EH (cell line): ENCODE measurements at places on chromosomes 16 and 17.

GRCh38 chr17:35729405-35729833 is 2.0 kb upstream of the RASL10B start:
- DNase-seq, result no peak

DNA sequence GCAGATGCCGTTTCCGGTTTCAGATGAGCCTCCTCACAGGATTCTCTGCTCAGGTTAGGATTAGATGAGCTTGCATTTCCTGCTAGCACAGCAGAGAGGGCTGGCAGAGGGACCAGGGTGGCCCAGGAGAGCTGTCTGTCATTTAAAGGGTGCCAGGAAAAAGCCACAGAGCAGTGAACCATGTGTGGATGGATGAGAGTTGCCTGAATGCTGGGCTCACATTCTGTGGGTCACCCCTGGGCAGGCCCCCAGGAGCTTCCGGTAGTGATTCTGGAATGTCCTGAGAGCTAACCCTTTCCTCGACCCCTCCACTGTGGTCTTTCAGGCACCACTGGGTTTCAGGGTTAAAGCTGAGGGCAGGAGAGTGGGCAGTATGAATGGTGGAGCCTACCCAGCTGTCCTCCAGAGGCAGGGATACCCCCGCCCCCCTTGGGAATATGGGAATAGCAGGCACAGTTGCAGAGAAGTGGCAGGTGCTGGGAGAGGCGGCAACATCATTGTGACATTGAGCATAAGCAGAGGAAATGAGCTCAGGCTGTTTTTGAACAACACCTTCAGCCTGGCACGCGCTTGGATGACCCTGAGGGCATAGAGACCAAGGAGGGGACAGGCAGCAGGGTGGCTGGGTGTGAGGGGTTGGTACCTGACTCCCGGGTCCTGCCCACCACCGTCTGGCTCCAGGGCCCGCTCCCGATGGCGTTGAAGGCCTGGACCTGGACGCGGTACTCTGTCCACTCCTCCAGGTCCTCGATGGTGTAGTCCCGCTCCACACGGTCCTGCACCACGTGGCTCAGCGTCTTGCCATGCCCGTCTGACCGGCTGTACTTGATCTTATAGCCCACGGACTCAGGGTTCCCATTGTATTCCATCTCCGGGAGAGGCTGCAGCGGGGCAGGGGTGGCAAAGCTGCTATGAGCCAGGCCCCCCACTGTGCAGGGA is 83.0 kb upstream of the CDC42EP4 start:
- DNase-seq, result no peak

DNA sequence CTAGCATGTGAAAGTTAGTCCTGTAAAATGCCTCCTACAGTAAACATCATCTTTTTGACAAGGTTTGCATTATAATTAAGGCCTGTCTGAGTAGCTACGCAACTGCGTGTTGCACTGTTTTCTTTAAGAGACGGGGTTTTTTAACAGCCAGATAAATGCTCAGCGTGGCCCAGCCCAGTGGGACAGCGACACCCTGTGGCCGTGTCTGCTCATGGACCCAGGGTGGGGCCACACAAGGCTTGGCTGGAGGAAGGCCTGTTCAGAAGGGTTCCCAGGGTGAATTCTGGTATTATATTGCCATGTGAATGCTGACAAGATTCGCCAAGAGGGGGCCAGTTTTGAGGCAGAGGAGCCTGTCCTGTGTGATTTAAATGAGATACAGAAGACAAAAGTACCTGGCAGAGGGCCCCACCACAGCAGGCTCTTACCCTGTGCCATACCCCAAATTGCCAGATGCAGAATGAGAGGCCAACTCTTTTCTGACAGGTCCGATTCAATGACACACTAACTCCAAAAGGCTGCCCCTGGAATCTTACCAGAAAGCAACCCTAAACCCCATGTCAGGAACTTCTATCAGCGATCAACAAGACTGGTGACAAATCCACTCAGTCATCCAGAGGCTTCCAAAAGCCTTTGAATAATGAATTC is 65.9 kb upstream of the IRX6 start:
- peak; percentile 29 for DNase-seq

- peak; percentile 61 for DNase-seq
Observed at GRCh38 chr16:68659412-68660358, 14.6 kb downstream of the CDH3 start.

- no peak for DNase-seq
Observed at GRCh38 chr16:2845116-2845515, 12.9 kb downstream of the PRSS22 start.

GRCh38 chr16:57970970-57971369 is at the start of gene CNGB1:
CNGB1 (minus strand) TSS chr16:57971128; CDS start chr16:57967286, 3,842 bp downstream.
- DNase-seq, result no peak

GRCh38 chr16:19410435-19411171 is 7.1 kb upstream of the TMC5 start:
- no peak for DNase-seq

GRCh38 chr17:78034429-78035091 is 76.1 kb downstream of the TNRC6C start:
- peak; percentile 62 for DNase-seq

GRCh38 chr16:15953477-15953876 is 4.1 kb downstream of the ABCC1 start:
- DNase-seq, result no peak

- DNase-seq, result no peak
Observed at GRCh38 chr17:71111934-71112333, 942.6 kb downstream of the KCNJ2 start.

GRCh38 chr17:82031885-82032627 is 578 bp downstream of the RAC3 start:
- no peak for DNase-seq

- DNase-seq, result no peak
Observed at GRCh38 chr16:68768771-68769170, 31.7 kb downstream of the CDH1 start.

GRCh38 chr16:75506574-75506973 is 11.3 kb upstream of the CHST6 start:
- peak; percentile 87 for DNase-seq

DNA sequence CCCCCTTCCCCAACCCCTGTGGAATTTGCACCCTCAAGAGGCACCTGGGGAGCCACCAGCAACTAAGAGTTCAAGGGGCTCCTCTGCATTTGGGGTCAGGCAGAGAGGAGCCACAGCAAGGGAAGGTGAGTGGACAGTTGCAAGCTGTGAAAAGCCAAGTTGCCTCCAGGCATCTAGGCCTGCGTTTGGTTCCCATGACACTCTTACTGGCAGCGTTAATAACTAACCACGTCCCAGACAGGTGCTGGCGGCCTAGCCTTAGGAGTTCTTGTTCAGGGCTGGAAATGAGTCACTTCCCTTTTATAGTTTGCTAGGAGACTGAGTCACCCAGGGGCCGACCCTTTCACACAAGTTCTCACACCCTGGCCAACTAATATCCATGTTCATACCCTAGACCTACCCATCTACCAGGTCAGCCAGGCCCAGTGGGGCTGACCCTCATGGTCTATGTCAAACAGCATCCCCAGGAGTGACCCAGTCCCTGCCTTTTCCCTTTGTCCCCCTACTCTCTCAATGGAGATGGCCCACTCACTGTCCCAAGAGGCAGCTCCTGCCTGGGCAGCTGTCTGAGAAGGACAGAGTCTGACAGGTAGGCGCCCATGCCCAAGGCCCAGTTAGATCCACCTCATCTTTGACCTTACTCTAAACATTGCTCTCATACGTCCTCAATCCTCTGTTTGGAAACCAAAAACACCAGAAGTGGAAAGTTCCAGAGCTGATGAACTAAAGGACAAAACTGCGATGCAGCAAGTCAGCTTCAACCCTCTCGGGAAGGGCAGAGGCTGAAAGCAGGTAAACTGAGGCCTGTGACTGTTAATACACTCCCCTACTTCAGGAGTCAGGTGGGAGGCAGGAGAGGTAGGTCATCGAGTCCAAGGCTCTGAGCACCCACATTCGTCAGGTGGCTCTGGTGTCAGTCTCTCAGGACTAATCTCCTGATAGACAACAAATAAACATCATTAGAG is 300.6 kb downstream of the SOX9 start:
- peak; percentile 98 for DNase-seq

GRCh38 chr17:10646392-10646990 is 10.6 kb downstream of the MYH3 start:
- DNase-seq, result peak; percentile 81

DNA sequence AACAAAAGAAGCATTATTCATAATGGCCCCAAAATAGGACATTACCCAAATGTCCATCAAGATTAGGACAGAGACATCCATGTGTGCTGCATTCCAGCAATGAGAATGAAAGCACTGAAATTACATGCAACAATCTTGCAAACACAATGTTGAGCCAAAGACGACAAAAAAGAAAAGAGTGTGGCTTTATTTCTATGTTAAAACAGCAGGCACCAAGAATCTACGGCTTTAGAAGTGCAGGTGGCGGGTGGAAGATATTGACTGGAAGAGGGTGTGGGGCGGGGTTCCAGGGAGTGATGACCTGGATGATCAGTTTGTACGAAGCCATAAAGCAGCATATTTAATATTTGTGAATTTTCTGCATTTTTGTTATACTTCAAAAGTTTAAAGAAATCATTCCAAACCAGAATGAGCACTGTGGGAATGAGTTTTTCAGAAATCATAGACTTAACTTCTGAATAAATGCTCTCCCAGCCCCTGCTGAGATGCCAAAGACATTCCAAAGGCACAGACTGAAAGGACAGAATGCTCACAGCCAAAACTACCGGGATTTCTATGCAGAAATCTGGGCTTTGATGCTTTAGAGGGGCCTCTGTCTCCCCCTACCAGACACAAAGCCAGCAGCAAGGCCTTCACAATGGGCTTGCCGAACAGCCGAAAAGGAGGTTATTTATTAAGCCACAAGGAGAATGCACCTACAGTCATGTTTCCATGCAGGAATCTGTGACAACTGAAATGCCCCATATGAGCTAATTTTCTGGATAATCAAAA is 361.6 kb downstream of the GRIN2A start:
- DNase-seq, result no peak

- DNase-seq, result peak; percentile 57
Observed at GRCh38 chr17:59972778-59973177, 8.2 kb upstream of the RNFT1 start.

DNA sequence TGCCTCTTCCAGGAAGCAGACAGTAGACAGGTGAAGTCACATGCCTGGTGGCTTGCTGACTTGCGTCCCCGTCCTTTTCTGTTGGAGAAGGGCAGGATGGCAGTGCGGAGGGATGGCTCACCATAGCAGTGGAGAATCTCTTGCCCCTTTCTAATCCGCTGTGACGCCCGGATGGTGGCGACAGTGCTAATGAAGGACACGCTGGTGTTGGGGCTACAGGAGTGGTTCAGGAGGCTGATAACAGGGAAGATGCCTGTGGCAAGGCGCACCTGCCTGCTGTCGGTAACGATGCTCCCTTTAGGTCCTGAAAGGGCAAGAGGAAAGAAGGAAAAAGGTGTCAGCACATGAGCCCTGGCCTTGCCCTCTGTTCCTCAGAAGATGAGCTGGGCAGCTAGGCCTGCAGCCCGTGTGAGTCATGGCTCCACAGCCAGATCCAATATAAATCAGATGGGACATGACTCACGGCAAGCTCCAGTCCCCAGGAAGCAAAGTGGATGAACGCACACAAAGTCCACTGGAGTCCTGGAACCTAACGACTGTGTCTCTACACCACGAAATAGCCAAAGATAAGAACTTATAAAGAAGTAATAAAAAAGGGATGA is 25.5 kb downstream of the SERPINF1 start:
- DNase-seq, result peak; percentile 97

- DNase-seq, result no peak
Observed at GRCh38 chr16:66616169-66616568, 11.7 kb downstream of the CMTM3 start.

DNA sequence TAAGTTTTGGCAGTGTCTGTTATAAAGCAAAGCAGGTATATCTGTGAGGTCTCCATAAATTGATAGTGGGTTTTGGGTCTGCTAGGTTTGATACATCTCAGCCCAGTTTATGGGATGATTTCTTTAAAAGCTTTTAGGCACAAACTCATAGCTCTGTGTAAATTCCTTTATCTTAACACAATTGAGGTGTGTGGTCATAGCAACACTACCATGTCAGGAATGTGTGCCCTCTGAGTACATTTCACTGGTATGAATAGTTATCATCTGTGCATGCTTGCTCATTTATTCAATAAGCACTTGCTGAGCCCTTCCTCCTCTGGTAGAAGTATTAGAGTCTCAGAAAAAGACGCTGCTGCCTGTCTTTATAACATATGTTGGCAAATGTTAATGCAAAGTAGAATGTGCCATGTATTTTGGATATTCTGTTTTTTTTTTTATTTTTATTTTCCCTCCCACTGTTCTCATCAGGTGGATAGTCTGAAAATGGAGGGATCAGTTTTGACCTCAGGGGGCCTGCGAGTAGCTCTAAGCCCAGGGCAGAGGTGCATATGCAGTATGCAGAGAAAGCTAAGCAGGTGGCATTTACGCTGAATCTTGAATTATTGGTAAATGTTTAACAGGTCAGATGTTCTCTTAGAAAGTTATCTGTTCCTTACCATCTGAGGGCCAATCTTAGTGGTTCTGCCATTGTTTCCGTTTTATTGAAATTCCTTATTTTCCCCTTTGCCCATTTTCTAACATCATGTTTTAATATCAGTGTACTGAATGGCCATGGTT is 90.7 kb downstream of the WNT3 start:
- DNase-seq, result peak; percentile 89

DNA sequence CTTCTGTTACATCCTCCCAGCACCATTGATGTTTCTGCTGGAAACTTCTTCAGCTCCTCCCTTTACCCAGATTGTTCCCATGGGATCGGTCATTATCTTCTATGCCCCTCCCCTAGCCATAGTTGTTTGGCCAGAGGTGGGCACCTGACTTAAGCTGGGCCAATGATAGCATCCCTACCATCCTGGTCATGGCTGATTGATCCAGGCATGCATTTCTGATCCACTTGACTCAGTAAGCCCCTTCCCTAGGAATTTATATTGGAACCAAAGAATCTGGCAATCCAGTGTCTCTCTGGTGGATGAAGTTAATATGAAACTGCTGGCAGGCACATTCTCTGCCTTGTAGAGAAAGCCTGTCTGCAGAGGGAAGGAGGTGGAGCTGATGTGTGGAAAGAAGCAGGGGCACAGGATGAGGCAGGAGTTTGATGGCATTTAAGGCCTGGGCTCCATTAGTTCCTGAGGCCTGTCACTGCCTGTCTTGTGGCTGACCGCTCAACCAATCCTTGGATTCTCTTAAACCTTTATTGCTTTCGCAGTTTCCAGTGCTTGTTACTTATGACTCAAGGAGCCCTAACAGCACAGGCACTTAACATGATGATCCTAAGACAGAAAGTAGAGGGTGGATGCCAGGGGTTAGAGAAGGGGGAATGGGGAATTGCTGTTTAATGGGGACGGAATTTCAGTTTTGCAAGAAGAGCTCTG is 152.4 kb downstream of the ABCC12 start:
- DNase-seq, result no peak

GRCh38 chr17:39652587-39653315 is 12.4 kb upstream of the TCAP start:
- no peak for DNase-seq

- DNase-seq, result no peak
Observed at GRCh38 chr16:84598360-84598759, 19.5 kb downstream of the COTL1 start.

DNA sequence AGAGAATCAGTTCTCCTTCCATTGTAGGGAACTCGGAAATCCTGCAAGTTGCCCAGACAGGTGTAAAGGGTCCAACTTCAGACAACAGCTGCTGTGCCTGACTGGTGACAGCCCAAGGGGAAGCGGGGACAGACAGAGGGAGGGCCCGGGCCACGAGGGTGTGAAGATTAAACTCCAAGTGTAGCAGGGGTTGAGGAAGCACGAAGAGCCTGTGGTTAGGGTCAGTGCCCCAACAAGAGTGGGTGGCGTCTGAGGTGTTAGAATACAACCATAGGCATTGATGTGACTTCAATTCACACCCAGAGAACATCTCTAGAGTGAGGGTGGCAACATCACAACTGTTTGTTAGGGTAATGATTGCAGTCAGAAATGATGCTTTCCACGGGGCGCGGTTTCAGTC is 39.1 kb downstream of the ASPA start:
- no peak for DNase-seq

- DNase-seq, result peak; percentile 58
Observed at GRCh38 chr16:8660841-8661301, 13.5 kb upstream of the ABAT start.
